NCI-H2171 treated with DMSO at 0.1 percent for 48 hours (cell line): ENCODE measurements at places on chromosomes 12 and 14.

- DNase-seq: peak; percentile 33
Observed at GRCh38 chr12:22631863-22632463, 7.0 kb downstream of the ETNK1 start.

GRCh38 chr12:5733136-5733755, 211.8 kb downstream of the ANO2 start:
- DNase-seq: no peak

GRCh38 chr12:47190905-47191304, 111.1 kb upstream of the AMIGO2 start:
- no peak for DNase-seq

- DNase-seq: no peak
Observed at GRCh38 chr12:4817880-4818279, 91.8 kb upstream of the KCNA1 start.

- peak; percentile 93 for DNase-seq
Observed at GRCh38 chr12:112121780-112122565, 3.4 kb upstream of the TRAFD1 start.

DNA sequence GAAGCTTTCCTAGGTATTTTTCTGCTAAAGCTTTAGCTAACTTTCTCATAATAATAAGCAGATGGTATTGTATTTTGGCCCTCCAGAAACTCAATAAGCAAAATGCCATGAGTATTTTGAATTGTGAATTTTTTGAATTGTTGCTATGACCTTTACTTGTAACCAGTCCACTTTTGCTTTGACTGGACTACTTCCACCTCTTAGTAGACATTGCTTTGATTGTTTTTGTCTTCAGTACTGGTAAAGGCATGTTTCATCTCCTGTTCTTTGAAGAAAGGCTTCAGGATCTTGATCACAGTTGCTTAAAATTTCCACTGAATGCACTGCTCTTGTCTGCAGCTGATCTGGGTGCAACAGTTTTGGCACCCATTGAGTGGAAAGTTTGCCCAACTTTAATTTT, 102.3 kb downstream of the TRMT5 start:
- no peak for DNase-seq

DNA sequence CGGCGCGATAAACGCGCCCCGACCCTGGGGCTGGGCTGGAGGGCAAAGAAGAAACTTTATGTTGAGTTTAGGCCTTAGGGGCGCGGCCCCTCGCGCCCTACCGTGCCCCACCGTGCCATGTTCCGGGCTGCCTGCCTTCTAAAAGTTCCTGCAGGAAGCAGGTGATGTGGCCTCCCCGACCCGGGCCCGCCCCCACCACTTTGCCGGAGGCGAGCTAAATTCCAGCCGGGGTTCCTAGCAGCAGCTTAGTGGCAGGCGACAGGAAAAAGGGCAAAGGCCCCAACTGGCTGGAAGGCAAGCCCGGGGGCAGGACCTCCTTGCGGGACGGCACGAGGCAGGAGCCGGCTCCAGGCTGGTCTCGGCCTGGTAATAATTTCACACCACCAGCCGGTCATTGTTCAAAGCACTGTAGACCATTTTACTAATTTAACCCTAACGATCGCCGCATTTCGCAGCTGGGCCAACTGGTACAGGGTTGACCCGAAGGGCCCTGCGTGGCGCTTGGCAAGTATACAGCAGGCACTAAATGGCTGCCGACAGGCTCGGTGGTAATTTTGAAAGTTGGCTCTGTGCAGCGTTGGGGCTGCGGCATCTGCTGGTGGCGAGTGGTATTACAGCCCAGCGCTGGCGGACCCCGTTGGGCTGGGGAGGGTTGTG, 895 bp upstream of the CCDC88C start:
- DNase-seq: peak; percentile 63

GRCh38 chr12:6230321-6231110, 30.3 kb downstream of the CD9 start:
- no peak for DNase-seq

DNA sequence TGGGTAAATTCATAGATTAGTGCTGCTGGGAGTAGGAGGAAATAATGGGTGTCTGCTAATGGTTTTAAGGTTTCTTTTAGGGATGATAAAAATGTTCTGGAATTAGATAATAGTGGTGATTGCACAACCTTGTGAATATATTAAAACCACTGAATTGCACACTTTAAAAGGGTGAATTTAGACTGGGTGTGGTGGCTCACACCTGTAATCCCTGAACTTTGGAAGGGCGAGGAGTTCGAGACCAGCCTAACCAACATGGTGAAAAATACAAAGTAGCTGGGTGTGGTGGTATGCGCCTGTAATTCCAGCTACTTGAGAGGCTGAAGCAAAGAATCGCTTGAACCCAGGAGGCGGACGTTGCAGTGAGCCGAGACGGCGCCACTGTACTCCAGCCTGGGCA, 1.3 kb downstream of the RAD52 start:
- no peak for DNase-seq

DNA sequence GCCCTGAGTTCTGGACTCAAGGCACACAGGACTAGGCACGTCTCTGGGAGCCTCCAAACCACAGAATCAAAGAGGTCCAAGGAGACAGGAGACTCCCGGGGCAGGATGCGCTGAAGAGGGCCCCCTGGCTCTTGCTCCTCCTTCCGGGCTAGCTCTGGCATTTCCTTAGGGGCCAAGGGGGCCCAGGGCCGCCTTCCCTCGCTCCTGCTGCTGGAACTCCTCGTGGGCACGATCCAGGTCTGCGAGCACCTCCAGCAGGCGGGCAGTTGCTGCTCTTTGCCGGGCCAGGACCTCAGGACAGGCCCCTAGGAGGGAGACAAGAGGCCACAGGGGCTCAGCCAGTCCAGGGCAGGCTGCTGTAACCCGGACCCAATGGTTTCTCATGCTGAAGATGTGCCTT, 35.8 kb downstream of the RASAL1 start:
- DNase-seq: no peak

DNA sequence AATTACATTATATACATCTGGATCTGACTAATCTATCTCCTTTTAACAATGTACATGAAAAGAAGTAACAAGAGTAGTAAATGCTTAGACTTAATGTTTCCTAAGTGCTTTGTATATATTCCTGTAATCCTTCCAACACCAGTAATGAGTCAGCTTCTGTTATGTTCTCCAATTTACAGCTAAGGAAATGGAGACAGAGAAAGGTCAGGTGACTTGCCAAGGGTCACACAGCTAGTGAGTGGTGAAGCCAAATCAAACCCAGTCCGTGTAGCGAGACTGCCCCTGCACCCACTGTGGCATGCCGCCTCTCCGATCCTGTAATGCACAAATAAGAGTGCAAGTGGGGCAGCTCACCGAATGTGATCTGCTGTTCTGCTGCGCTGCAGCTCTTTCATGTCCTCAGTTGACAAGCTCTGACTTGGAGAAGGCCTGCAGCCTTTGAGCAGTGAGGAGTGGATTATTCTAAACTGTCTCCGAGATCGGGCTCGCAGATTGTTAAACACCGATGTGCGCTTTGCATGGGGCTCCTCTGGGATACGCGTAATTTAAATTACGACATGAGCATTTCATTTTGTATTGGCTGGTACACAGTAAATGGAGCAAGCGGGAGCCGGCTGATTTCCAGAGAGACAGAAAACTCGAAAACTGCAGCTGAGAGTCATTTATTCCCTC, 65.1 kb upstream of the KTN1 start:
- no peak for DNase-seq

DNA sequence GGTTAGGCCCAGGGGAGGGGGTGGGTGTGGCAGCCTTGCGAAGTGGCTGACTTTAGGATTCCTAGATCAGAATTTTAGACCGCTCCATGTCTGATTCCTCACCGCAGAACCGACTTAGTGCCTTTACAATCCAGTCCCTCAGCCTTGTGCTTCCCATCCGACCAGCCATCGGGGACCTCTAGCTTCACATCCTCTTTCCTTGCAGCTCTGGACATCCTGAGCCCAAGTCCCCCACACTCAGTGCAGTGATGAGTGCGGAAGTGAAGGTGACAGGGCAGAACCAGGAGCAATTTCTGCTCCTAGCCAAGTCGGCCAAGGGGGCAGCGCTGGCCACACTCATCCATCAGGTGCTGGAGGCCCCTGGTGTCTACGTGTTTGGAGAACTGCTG, 557 bp downstream of the COPS7A start:
- no peak for DNase-seq

GRCh38 chr14:100076133-100076532, 10.9 kb downstream of the EVL start:
- DNase-seq: no peak

DNA sequence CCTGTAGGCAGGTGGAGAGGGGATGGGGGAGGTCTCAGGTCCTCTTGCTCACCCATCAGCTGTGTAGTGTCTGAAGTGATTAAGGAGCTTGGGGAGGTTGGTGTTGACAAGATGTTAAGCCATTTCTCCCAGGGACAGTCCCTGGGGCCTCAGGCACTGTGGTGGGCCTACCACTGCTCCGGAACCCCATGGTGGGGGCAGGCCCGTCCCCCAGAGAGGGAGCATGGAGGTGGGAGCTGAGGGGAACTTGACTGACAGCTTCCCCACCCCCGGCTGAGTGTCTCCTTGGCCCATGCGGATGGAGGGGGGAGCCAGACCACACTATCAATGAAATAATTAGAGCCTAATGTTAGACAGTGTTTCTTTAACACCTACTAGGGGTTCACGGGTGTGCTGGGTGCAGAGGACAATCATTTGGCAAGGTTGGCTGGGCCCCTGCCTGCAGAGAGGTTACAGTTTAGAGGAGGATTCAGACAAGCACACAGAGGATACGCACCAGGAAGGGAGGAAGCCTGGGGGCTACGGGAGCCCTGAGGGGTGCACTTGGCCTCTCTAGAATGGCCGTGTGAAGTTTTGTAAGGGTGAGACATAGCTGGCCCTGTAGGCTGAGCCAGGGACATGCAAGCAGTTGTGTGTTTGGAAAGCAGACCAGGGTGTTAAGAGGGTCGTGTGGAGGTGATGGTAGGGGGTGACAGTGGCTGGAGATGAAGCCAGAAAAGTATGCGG, 19.3 kb upstream of the KRT80 start:
- no peak for DNase-seq

DNA sequence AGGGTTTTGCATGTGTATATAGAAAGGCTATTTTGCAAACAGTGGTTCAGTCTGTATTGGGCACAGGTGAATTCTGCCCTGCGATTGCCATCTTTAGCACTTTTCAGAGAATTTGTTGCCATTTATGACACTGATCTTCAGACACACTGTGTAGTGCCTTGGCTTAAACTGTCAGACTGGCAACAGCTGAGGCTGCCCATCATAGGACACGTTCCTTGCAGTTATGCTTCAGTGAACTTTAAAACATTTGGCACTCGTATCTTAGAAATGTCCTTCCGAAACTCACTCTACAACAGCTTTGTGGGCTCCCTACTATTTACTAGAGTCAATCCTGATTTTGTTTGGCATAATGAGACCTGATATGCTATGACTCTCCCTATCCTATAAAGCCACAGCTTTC, 29.1 kb downstream of the AP5M1 start:
- DNase-seq: no peak
